ENCODE measurements at places on chromosomes 1 and 21.

DNA sequence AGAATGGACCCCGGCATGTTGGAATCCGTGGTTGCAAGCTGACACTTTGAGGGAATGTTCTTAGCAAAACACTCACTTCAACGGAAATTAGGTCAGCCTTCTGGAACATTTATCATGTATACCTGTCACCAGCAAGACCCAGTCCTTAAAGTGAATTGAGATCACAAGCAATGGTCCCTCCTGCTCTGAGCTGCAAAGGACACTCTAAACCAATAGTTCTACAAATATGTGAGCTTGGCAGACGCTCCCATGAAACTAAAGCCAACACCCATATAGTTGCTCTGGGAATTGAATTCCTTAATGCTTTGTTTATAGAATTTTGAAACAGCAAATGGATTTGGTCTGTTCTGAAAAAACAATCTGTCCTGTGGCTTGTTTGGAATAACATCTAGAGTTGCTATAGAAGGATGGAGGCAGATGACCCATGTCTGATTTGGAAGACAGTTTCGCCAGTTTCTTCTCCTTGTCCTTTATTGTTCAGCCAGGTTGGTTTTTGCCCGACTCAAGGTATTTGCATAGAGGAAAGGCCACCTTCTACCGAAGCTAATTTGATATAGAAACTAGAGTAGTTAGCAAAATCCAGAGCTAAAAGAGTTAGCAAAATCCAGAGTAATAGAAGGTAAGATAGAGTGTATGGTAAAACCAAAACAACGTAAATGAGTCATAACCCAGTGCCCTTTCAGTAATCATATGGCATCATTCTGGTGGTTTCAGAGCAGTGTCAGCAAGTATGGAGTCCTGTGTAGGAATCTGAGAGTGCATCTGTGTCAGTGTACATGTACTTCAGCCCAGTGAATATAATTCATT is 236.2 kb downstream of the NFIA start:
- peak; percentile 31 for DNase-seq

DNA sequence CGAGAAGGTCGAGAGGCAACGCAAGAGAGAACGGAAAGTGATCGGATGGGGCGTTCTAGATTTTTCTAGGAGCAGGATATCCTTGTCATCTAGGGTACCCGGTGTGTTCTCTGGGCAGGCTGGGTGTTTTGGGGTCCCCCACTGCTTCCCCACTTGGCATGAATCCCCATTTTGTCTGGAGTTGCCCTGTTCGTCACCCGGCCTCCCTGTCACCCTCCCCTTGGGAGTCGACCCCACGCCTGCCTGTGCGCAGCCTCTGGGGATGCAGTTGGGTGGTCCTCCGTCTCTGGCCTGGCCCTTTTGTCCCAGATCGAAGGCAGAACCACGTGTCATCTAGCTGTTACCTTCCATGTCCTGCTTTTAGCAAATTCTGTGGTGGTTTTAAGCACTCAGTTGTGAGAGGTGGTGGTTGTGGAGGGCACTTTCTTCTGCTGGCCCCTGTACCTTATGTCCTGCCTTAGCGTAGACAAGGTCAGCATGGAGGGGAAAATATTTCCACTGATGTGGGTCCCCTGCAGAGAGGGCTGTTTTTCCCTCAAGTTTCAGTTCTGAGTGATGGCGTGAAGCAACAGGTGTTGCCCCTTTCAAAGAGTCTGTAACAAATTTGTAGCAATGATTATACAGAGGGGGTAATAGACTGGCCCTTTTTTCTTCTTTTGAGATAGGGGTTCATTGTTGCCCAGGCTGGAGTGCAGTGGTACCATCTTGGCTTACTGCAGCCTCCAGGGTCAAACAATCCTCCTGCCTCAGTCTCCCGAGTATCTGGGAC is 35.6 kb downstream of the CHAF1B start:
- DNase-seq = no peak

GRCh38 chr1:31782421-31783410 is 18.6 kb upstream of the ADGRB2 start:
- DNase-seq = no peak

DNA sequence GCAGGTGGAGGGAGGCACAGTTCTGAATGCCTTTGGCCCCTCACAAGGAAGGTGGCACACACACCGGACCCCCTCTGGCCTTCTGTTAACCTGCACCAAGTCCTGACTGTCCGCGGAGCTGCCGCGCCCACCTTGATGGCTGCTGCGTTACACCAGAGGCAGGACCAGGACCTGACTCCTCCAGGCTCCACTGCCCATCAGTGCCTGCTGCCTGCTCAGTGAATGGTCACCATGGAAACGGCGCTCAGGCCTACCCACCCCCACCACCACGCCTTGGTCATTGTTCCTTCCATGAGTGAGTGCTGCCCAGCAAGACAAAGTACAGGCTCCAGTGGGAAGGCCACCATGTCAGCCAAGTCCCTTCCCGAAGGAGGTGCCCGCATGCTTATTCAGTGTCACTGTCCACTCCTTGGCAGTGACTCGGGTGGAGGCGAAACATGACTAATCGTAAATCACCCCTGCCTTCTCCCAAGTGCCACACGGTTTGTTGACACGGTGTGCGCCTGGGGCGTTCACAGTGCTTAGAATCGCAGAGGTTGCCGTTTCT is 57.3 kb downstream of the SLC37A1 start:
- DNase-seq = no peak

GRCh38 chr1:178724728-178725465 is at the start of gene RALGPS2:
RALGPS2 (plus strand) TSS chr1:178725244; CDS start chr1:178776765, 51,521 bp downstream.
- peak; percentile 75 for DNase-seq

- DNase-seq = no peak
Observed at GRCh38 chr1:41360074-41360785, 1.0 kb upstream of the FOXO6 start.

DNA sequence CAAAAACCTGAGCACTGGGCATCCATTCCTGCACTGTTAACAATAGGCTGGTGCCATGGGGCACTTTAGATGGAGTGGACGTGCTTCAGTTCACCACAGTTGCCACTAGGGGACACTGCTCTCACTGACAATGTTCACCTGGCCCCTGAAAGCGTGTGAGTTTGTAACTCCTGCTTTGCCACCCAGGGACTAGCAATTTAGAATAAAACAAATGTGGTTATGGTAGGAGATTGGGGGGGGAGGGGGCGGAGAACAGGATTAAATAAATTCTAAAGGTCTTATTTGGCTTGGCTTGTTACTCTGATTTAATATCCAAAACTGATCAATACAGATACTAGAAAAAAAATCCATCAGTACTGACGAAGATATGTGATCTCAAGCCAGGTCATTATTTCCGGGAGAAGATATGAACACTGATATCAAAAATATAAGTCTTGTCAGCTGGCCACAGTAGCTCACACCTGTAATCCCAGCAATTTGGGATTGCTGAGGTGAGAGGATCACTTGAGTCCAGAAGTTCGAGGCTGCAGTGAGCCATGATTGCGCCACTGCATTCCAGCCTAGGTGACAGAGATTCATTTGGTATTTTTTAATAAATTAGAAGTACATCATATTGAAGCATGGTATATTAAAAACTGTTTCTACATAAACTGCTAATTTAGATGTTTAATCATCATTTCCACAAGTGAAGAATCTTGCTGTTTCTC is 23.2 kb downstream of the INTS7 start:
- peak; percentile 75 for DNase-seq

DNA sequence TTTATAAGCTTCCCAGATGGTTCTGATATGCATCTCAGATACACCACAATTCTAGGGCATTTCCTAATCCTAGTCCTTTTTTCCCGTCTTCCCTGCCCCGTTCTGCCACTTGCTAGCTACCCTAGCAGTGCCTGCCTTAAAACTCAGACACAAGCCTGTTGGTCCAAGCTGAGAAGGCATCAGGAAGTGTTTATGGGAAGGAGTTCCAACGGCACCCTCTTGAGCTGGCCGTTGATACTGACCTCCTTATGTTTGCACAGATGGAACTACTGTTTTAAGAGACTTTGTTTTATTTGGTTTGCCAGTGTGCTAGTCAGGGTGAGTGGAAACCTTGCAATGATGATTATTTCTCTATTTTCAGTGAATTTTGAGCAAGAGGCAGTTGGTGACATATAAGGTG is 67.2 kb downstream of the UCK2 start:
- DNase-seq = no peak

GRCh38 chr1:33015216-33015615 is 21.5 kb downstream of the AK2 start:
- DNase-seq = no peak

DNA sequence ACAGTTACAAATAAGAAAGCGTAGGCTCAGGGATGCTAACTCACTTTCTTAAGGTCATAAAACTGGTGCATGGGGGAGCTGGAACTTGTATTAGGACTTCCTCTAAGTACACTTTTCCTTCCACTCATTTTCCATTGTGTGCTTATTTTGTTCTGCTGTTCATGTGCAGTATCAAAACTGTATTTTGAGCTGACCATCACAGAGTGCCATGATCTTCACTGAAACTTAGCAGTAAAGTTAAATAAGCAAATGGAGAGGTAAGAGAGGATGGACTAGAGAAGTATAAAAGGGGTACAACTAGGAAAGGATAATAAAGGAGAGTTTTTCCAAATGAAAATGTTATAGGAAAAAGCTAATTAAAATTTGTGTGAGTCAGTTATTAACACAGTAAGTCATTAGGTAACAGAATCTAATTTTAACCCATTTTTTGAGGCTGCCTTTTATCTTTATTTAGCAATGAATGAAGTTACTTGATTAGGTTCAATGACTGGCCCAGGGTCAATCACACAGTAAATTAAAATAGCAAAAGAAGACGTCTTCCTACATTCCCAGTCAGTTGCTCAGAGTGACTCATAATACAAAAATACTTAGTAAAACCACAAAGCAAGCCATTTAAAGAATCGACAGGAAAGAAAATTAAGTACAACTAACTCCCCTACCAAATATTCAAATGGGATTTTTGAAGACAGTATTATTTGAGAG is 165.8 kb upstream of the C1orf105 start:
- peak; percentile 24 for DNase-seq

- no peak for DNase-seq
Observed at GRCh38 chr21:43654806-43655489, 4.3 kb downstream of the HSF2BP start.

Measured in suppressor macrophage treated with lipopolysaccharide for 1 hour (primary cell).